Adrenal gland (tissue), 19 donors: ENCODE measurements at places on chromosomes 7 and 10. TPM values are rescaled to one million over a fixed set of nuclear protein-coding genes. Genes with fewer than 3 reads are reported as not detected.

DNA sequence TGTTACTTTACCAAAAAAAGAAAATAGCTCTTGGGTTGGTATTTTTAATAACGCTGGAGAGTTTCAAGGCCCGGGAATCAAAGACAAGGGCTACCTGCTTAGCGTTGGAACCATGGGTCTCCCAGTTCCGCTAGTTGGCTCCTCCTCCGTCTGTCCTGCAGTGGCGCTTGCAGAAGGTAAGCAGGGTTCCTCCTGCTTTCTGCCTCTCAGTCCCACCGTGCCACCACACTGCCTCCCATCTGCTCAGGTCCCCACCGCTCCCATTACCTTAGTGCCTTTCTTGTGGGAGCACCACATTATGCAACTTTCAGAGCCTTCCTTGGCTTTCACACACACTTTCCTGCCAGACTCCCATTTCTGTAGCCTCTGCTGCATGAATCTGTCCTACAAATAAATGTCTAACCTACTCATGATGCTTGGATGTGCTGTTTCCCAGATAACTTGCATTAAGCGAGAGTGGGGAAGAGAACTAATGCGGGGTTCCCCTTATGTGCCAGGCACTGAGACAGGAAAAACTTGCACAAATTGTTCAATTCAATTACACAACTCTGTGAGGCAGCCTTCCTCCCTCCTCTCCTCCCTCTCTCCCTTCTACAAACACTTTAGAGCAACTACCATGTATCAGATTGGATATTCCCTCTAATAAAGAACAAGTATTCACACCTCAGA is 124.5 kb downstream of the AOAH start:
- H3K27ac ChIP-seq, result no peak overlapping the region
- no peak for DNase-seq
- no peaks in the 10 kb centered on the region for H3K27me3 ChIP-seq
- no peaks in the 10 kb centered on the region for H3K4me1 ChIP-seq

DNA sequence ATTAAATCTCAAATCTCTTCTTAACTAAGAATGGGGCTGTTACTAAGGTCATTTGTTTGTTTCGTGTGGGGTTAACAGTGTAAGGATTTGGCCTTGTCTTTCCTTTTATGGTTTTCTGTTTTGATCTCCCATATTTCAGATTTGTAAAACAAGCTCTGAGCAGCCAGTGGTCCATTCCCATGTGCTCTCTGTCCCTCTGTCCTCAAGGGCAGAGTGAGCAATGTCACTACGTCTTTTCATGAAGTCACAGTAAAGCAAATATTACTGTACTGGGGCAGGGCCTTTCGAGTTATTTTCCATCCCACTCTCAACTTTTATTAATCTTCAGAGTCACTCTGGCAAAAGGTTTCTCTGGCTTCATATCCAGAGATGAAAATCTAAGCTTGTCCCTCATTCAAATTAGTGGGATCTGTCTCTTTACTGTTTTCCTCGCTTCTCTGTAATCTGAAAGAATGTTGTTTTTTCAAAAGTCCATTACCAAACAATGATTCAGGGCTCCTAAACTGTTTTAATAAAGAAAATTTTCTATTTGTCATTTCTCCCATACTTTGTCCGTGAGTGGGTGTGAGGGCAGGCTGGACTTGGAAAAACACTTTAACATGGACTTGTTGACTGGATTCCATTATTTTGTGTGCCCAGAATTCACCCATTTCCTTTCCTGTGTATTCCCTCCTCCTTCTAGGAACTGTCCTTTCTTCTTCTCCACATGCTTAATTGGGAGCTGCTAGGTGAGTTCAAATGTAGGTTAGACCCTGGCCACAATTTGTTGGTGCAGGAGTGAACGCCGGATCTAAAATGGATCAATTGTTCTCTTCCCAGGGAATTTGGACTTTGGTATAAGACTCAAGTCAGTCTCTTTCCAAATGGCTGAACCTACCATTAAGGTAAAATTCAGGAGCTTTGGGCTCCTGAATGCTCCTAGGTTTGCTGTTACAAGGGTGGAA is 42.1 kb upstream of the NAMPT start:
- H3K4me3 ChIP-seq, result no peak overlapping the region
- peaks cover 12% of the 10 kb centered on the region for H3K4me1 ChIP-seq
- no peaks in the 10 kb centered on the region for H3K27me3 ChIP-seq
- H3K36me3 ChIP-seq, result no peaks in the 10 kb centered on the region
- no peak overlapping the region for H3K27ac ChIP-seq

DNA sequence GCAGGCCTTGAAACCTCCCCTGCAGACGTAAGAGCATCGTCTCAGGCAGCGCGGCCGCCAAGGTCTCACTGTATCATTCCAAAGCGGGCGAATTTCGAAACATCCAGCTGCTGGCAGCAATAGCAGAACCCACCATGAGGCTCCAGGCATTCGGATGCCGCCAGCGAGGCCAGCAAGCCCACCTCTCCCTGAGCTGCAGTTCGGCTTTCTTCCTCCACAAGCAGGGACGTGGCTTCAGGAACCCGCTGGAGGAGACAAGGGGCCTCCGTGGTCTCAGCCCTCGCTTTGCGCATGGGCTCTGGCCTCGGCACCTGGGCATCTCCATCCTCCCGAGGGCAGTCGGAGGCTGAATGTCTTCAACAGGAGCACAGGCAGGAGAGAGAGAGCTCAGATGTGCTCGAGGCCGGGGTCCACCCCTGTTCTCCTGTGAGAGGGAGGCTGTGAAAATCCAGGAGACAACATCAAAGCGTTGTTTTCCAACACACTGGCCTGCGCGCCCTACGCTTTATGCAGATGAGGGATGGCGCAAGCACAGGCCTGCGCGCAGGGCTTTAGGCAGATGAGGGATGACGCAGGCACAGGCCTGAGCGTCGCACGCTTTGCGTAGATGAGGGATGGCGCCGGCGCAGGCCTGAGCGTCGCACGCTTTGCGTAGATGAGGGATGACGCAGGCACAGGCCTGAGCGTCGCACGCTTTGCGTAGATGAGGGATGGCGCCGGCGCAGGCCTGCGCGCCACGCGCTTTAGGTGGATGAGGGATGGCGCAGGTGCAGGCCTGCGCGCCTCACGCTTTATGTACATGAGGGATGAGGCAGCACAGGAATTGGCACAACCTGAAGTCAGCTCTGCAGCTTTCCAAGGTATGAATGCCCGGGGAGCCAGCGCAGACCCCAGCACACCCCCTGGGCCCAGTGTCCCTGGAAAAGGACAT is 103.2 kb downstream of the WDR37 start:
- no peaks in the 10 kb centered on the region for H3K27me3 ChIP-seq
- no peak overlapping the region for H3K4me3 ChIP-seq
- H3K4me1 ChIP-seq, result no peaks in the 10 kb centered on the region
- H3K36me3 ChIP-seq, result no peaks in the 10 kb centered on the region
- DNase-seq, result peak; percentile 38

MSMB gene
- not detected for total RNA-seq

GRCh38 chr7:45219801-45220435 is 62.3 kb downstream of the RAMP3 start:
- H3K27me3 ChIP-seq, result peaks cover under 1% of the 10 kb centered on the region
- H3K4me3 ChIP-seq, result no peak overlapping the region

DNA sequence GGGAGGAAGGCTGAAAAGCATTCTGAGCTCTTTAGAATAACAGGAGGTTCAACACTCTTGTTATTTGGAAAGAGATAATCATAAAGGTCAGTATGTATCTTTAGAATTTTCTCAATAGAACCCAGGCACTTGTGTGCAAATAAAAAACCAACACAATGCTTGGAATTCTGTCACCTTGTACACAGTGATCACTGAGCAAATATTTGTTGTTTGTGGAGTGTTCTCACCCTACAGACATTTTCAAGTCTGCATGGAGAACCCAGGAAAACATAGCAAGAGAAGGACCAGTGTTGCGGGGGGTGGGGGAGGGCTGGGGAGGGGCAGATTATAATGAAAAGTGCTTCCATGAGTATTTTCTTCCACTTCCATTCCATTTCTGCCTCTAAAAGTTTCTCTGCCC is 87.4 kb downstream of the FAM107B start:
- no peak overlapping the region for H3K27ac ChIP-seq
- no peak for DNase-seq
- H3K36me3 ChIP-seq, result no peaks in the 10 kb centered on the region
- no peaks in the 10 kb centered on the region for H3K4me1 ChIP-seq

DNA sequence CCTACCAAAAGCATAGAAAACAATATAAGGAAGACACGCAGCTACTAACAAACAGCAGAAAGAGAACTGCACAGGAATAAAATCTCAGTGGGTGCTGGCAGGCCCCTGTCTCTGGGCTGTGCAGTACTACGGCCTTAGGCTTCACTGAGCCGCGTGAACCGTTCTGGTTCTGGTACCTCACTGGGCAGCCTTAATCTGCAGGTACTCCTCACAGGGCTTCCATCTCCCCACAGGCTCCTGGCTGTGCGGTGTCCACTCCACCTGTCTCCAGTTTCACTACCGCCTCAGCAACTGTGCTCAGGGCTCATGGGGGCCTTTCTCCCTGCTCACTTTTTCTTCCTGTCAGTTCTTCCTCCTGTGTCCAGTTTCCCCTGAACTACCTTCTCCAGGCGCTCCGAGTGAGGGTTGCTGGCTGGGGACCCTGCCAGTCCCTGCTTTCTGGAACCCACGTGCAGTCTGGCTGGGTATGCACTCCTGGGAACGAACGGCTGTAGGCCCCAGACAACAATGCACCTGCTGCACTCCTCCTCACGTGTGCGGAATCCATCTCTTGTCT is 75.7 kb downstream of the VIPR2 start:
- H3K27me3 ChIP-seq, result no peaks in the 10 kb centered on the region
- no peaks in the 10 kb centered on the region for H3K4me1 ChIP-seq
- no peak overlapping the region for H3K4me3 ChIP-seq
- peak overlapping the region; percentile 40 for H3K27ac ChIP-seq
- no peak for DNase-seq

GRCh38 chr7:16930946-16931345 is 49.2 kb upstream of the AGR3 start:
- no peaks in the 10 kb centered on the region for H3K36me3 ChIP-seq
- H3K27ac ChIP-seq, result no peak overlapping the region
- no peaks in the 10 kb centered on the region for H3K27me3 ChIP-seq
- DNase-seq, result no peak

DNA sequence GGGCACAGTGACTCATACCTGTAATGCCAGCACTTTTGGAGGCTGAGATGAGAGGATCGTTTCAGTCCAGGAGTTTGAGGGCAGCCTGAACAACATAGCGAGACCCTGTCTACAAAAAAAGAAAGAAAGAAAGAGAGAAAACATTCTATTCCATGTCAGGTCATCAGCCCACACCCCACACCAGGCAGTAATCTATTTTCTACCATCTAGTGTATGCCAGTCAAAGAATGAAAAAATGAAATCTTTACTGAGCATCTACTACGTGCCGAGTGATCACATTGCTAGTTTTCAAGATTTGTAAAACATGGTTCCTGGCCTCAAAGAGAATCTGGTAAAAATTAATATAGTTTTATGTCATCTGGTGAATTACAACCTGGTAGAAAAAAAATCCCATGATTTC is 3.1 kb upstream of the EPHB4 start:
- no peaks in the 10 kb centered on the region for H3K27me3 ChIP-seq
- no peak overlapping the region for H3K4me3 ChIP-seq
- no peaks in the 10 kb centered on the region for H3K36me3 ChIP-seq
- H3K27ac ChIP-seq, result no peak overlapping the region
- H3K4me1 ChIP-seq, result peaks cover 14% of the 10 kb centered on the region
- DNase-seq, result no peak

ARID5B gene
- total RNA-seq, result 32.2 TPM

- no peaks in the 10 kb centered on the region for H3K27me3 ChIP-seq
- H3K4me3 ChIP-seq, result no peak overlapping the region
- H3K36me3 ChIP-seq, result no peaks in the 10 kb centered on the region
- no peak overlapping the region for H3K27ac ChIP-seq
- H3K4me1 ChIP-seq, result no peaks in the 10 kb centered on the region
Observed at GRCh38 chr7:111765751-111766643, 203.7 kb upstream of the IMMP2L start.

LMOD2 gene
- total RNA-seq, result not detected

BCL7B gene
- total RNA-seq, result 48.7 TPM

- no peaks in the 10 kb centered on the region for H3K27me3 ChIP-seq
- no peaks in the 10 kb centered on the region for H3K36me3 ChIP-seq
- H3K4me1 ChIP-seq, result no peaks in the 10 kb centered on the region
- no peak overlapping the region for H3K4me3 ChIP-seq
- DNase-seq, result no peak
Observed at GRCh38 chr7:158252837-158253669, 334.6 kb downstream of the PTPRN2 start.

- no peak overlapping the region for H3K27ac ChIP-seq
- no peak overlapping the region for H3K4me3 ChIP-seq
- peaks cover 53% of the 10 kb centered on the region for H3K36me3 ChIP-seq
- no peak for DNase-seq
- H3K4me1 ChIP-seq, result no peaks in the 10 kb centered on the region
Observed at GRCh38 chr7:135204341-135204749, 7.0 kb downstream of the WDR91 start.

MUC3A gene
- total RNA-seq, result 0.04 TPM

CYP2C19 gene
- total RNA-seq, result not detected

SIRT1 gene
- total RNA-seq, result 30.6 TPM

DNA sequence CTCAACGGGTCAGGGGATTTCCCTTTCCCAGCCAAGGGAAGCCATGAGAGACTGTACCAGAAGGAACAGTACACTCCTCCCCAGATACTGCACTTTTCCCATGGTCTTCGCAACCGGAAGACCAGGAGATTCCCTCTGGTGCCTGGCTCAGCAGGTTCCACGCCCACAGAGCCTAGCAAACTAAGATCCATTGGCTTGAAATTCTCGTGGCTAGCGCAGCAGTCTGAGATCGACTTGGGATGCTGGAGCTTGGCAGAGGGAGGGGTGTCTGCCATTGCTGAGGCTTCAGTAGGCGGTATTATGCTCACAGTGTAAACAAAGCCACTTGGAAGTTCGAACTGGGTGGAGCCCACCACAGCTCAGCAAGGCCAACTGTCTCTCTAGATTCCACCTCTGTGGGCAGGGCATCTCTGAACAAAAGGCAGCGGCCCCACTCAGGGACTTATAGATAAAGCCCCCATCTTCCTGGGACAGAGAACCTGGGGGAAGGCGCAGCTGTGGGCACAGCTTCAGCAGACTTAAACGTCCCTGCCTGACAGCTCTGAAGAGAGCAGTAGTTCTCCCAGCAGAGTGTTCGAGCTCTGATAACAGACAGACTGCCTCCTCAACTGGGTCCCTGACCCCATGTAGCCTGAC is 29.6 kb downstream of the SLC16A12 start:
- DNase-seq, result no peak
- no peaks in the 10 kb centered on the region for H3K4me1 ChIP-seq
- H3K36me3 ChIP-seq, result no peaks in the 10 kb centered on the region

MYL10 gene
- total RNA-seq, result not detected

- peaks cover 24% of the 10 kb centered on the region for H3K27me3 ChIP-seq
- H3K4me3 ChIP-seq, result no peak overlapping the region
- H3K4me1 ChIP-seq, result no peaks in the 10 kb centered on the region
Observed at GRCh38 chr10:100570506-100570905, 34.8 kb downstream of the HIF1AN start.
